ENCODE measurements at places on chromosomes 5 and 9.

DNA sequence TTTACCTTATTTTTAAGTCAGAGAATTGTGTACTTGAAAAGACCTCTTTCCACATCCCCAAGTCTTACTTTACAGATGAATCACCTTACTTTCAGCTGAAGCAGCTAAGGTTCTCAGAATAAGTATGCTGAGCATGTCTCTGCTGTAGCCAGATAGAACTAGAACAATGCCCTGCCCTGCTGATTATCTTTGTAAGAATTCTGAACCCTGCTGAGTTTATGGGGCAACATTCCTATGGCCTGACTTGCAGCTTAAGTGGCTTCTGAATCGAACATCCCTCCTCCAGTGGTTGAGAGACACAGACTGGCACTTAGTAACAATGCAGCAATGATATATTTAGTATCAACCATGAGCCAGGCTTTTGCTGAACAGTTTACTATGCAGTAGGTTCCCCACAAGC lies 592.0 kb upstream of the WWC1 start:
- no peak for DNase-seq

DNA sequence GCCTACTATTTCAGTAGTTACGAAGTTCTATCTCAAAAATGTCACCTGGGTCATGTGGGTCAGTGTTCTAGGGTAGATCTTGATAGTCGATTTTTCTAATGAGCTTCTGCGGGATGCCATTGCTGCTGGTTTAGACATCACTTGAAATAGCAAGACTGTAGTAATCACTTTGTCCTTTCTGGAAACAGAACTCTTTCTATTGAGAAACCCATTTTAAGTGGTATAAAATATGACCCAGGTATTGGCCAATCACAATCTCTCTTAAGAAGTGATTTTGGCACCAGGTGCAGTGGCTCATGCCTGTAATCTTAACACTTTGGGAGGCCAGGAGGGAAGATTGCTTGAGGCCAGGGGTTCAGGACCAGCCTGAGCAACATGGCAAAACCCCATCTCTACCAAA lies 17.6 kb downstream of the ARRDC3 start:
- no peak for DNase-seq

DNA sequence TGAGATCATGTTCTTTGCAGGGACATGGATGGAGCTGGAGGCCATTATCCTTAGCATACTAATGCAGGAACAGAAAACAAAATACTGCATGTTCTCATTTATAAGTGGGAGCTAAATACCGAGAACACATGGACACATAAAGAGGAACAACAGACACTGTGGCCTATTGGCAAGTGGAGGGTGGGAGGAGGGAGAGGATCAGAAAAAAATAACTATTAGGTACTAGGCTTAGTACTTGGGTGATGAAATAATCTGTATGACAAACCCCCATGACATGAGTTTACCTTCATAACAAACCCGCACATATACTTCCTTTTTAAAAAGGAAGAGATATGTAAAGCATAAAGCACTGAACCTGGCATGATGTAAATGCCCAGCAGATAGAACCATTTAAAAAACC lies 99.0 kb downstream of the MEGF10 start:
- no peak for DNase-seq

DNA sequence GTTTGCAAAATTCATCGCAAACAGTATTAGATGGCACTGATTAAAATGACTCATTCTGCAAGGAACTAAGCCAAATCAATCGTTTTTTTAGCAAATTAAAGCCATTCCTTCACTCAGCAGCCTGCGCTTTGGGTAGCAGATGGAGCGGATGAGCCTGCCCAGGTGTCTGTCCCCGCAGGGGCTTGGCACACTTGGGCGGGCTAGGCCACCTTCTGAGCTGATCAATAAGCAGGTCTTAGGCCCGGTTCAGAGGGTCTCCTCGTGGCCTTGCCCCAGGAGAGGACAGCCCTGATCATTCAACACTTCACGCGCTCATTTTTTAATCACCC lies 78.0 kb upstream of the FCN1 start:
- DNase-seq: no peak

- no peak for DNase-seq
Observed at GRCh38 chr9:114247491-114247890, 75.4 kb upstream of the ORM1 start.

DNA sequence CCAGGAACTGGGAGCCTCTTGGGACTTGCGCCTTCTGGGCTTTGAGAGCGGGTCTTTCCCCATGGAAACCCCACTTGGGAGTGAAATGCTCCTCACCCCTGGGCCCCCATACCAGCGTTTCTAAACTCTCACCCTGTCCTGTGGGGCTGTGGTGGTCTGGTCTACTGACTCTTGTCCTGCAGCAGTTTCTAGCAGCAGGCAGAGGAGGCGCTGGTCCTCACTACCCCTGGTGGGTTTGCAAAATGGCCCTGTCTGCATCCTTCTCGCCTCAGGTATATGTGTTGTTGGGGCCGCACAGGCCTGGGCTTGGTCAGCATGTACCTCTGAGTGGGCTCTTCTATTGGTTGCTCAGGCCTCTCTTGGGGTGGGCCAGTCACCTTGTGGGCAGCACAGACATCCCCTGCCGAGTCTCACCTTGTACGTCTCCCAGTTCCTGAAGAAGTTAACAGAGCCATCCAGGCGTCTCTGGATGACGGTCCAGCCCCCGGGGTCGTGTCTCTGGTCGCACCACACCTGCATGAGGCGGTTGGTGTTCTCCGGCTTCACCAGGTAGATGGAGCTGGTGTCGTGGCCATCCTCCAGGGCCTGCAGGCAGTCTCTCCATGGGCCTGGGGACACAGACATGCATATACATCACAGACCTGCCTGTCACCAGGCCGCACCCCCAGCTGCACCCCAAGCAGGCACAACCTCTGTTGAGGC lies 29.0 kb downstream of the ANGPTL2 start:
- DNase-seq: no peak

- DNase-seq: peak; percentile 42
Observed at GRCh38 chr5:110757118-110757729, 18.4 kb downstream of the SLC25A46 start.

- no peak for DNase-seq
Observed at GRCh38 chr9:73736270-73736669, 584.6 kb downstream of the ANXA1 start.
